Retinal pigment epithelial cell (primary cell): ENCODE measurements at places on chromosomes 4 and X.

DNA sequence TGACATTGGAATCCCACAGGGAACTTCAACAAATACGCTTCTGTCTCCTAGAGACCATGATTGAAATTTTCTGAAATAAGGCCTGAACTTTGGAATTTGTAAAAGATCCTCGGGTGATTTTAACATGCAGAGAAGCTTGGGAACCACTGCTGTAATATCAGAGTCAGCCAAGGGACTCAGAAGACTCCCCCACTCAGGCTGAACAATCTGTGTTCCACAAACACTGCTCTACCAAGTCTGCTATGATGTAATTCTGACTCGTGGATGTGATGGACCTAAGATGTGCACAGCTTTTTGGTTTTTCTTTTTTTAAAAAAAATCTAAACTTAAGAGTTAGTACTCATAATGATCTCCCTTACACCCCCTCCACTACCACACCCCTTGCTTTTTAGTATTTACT lies 26.0 kb downstream of the LRP2BP start:
- no peak for DNase-seq

- no peak for DNase-seq
Measured at GRCh38 chrX:3160756-3161155, 119.5 kb downstream of the ARSF start.

- DNase-seq: no peak
Measured at GRCh38 chrX:109939498-109939897, 63.4 kb upstream of the TMEM164 start.

GRCh38 chrX:140775211-140775610 lies 65.7 kb downstream of the LINC00632 start:
- DNase-seq: no peak

DNA sequence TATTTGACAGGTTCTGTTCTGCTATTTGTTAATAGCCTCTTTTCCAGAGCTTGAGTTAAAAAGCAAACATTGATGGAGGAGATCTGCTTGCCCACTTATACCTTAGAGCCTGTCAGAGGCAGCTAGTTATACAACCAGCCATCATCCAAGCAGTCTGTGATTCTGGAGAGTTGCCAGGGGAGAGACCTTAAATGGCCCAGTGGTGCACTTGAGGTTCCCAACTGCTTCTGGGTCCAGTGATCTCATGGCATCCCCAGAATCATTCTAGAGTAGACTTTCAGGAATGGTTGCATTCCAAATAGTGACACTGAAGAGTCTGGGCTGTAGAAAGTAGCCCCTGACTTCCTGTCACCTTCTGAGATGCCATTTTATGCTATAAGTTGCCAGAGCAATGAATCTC lies 160.7 kb downstream of the FHIP1A start:
- no peak for DNase-seq

- DNase-seq: no peak
Measured at GRCh38 chrX:110159865-110160264, 157.0 kb downstream of the TMEM164 start.

GRCh38 chrX:131045726-131046125 lies 12.4 kb upstream of the ARHGAP36 start:
- no peak for DNase-seq

DNA sequence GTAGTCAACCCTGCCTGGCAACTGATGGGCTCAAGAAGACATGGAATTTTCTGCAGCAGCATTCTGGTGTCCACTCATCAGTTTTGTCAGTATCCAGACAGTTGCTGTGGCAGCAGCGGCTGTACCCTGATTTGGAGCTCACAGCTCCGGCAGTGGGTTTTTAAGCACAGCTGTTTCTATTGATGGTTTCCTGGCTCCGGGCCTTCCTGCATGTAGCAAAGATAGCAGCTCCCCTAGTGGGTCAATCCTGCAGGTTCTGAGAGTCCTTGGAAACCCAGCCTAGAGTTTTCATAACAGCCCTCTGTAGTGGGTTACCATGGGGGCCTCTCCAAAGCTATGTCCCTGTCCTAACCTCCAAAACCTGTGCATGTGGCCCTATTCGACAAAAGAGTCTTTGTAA lies 84.0 kb upstream of the ATP6AP2 start:
- DNase-seq: no peak

DNA sequence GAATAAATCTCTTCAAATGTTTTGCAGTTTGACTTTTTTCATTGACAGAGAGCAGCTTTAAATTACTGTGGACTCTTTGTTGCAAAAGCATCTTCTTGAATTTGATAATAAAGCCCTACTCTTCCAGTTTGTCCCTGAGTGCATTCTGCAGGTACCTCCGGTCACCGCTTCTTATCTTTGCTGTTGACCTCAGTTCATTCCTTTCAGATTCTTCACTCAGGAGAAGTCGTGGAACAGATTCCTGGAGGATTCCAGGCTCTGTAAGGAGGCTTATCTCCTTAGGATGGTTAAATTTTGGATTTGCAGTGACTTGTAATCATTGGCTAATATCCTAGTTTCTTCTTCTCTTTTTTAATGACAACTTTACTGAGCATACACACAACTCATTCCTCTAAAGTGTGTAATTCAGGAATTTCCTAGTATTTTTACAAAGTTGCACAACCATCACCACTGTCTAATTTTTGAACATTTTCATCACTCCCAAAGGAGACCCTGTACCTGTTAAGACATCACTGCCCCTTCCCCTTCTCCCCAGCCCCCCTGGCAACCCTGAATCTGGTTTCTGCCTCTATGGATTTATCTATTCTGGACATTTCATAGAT lies 22.0 kb downstream of the TBL1X start:
- DNase-seq: no peak

DNA sequence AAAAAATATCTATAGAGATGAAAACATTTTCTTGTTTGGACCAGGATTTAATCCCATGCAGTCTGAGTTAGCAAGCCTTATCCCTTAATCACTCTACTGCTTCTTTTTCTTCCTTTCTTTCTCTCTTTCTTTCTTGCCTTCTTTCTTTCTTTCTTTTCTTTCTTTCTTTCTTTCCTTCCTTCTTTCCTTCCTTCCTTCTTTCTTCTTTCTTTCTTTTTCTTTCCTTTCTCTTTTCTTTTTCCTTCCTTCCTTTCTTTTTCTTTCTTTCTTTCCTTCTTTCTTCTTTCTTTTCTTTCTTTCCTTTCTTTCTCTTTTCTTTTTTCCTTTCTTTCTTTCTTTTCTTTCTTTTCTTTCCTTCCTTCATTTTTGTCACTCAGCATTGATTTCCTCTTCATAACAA lies 434.6 kb downstream of the FAT4 start:
- DNase-seq: no peak

GRCh38 chr4:10466161-10466560 lies 8.9 kb upstream of the ZNF518B start:
- DNase-seq: no peak

- no peak for DNase-seq
Measured at GRCh38 chrX:34072906-34073305, 59.2 kb downstream of the FAM47A start.

DNA sequence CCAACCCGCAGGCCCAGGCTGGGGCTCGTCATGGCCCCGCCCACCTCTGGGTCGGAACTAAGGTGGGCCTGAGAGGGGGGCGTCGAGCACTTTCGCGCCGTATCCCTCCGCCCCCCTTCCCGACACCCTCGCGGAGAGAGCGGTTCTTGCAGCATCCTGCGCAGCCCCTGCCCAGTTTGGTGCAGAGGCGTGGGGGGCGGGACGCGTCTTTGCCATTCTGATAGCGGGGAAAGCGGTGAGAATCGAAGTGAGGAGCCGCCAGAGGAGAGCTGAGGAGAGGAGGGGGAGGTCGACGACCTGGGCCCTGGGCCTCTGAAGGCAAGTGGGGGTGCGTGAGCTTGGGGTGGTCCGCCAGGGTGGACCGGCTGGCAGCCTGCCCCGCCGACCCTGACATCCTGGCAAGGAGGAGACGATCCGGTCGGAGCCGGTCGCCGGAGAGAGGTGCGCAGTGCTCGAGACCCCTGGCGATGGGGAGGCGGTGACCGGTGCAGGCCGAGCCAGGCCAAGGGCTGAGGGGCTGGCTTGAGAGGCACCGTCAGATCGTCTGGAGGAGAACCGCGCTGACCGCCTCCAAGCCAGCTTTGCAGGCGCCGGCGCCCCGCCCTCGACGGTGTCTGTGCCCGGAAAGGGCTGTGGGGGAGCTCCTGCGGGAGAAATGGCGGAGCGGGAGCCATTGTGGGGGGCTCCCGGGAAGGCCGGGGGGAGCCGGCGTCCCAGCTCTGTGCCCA lies 25.5 kb downstream of the GPRASP3 start:
- DNase-seq: no peak

GRCh38 chrX:51421972-51422597 lies 74.3 kb downstream of the NUDT11 start:
- DNase-seq: no peak

DNA sequence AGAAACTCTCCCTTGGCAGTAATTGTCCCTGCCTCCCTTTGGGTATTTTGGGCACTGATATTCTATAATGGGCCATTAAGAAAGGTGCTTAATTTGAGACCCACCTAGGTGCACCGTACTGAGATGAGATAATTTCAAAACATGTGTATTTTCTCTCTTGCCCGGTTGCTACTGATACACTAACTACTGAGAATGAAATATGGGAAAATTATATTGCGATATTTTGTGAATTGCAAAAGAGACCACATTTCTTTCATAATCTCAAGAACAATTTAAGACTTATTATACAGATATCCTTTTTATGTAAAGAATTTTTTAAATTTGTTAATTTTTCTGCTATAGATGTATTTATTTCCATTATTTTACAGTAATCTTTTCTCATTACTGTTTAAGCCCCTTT lies 284.9 kb downstream of the ADGRL3 start:
- no peak for DNase-seq

DNA sequence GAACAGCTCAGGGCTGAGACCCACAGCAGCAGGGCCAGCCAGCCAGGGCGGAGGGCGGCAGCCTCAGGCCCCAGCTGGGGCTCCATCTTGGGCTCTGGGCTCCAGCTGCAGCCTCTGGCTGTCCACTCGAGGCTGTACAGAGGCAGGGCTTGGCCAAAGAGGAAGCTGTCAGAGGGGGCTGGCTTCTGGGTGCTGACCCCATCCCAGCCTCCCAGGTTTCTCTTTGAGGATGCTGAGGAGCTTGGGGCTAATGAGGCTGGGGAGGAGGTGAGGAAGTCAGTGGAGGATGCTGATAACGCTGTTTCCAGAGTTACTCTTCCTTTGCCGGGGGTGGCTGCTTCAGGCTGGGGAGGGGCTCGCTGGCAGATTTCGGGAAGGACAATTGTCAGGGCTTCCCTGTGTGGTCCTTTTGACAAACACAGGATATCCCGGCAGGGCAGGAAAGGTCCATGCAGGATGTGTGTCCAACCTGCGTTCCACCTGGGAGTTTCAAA lies at the start of gene DIPK2B:
DIPK2B (minus strand) TSS at position 136 of the 494 bp plus-strand sequence; CDS start at position 86, 50 bp downstream.
- DNase-seq: no peak

DNA sequence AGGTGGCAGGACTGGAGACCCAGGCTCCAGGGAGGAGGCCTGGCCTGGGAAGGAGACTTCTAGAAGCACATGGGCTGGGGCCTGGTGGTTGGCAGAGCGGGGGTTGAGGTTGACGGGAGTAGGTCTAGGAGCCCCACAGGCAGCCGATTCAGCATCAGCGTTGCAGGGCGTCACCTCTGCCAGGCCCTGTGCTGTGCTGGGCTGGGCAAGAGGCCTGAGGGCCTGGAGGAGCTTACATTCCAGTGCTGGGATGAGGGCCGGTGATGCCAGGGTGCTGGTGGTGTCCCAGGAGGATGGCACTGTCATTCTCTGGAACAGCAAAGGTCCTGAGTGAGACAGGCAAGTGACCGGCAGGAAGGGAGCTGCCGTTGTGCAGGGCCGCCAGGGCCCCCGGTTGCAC lies 76.6 kb downstream of the SORCS2 start:
- no peak for DNase-seq

DNA sequence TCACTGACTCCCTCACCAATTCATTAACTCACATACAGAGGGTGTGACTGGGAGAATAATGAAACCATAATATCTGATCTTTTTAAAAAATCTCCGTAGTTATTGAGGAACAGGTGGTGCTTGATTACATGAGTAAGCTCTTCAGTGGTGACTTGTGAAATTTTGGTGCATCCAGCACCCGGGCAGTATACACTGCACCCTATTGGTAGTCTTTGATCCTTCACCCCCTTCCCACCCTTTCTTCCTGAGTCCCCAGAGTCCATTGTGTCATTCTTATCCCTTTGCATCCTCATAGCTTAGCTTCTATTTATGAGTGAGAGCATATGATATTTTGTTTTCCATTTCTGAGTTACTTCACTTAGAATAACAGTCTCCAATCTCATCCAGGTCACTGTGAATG lies 1143.8 kb downstream of the PCDH19 start:
- DNase-seq: no peak

DNA sequence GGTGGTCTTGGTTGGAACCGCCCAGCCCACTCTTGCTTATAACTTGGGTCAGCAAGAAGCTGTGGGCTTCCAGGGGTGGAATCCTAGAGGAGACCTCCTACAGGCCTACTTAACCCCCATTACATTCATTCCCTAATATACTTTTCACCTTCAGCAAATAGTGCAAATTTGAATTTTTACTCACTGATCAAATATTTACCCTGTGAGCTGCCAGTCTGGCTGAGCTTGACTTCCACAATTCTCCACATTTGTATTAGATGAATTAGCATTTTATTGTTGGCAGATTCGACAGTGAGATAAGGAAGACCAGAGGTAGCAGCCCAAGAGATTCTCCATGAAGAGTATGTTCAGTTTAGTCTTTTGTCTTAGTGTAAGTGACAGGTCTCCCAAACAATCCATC lies 199.6 kb downstream of the BCOR start:
- DNase-seq: no peak

GRCh38 chr4:41285864-41286235 lies 29.1 kb downstream of the UCHL1 start:
- DNase-seq: no peak

GRCh38 chrX:53188763-53189162 lies 36.2 kb downstream of the KDM5C start:
- no peak for DNase-seq

DNA sequence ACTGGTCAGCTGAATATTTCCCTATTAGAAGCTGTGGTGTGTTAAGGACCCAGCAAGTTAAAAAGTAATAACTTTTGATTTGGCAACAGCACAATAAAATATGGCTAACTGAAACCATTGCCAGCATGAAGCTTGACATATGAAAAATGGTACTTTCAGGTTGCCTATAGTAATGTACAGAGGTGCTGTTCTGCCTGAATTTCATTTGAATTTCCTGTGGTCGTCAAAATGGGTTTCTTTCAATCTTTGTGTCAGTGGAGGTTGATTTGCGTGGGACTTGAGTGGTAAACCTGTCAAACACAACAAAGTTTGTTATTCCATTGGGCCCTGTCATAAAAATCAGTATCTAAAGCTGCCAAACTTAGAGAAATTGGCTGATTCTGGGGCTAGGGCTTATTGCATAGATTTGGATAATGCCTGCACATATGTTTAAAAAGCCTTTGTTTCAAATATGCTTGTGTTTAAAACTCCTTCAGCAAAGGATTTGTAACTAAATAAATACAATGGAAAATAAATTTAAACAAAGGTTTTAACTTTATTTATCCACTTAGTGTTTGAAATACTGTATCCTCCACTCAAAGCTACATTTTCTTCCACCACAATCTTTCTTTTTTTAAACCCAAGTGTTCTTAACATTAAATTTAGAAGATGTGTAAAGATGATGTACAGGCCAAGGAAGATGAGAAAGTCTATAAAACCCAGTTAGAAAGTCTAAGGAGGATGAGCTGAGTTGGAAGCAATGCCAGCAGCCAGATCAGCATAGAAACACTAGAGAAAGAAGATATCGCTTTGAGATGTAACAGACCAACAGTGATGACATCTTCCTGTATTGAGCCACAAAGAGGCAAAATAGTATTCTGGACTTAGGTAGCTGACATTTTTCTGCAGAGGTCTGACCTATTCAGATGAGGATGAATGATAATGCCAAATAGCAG lies 134.8 kb upstream of the GIMD1 start:
- no peak for DNase-seq
